ENCODE measurements at places on chromosomes 5 and 9. TPM values are rescaled to one million over a fixed set of nuclear protein-coding genes. Genes with fewer than 3 reads are reported as not detected.

GRCh38 chr5:1882337-1883119 is at the start of gene IRX4:
Gene IRX4 (minus strand): TSS chr5:1882925. CDS start chr5:1882647, 278 bp downstream.
- peak within 1 kb of the TSS; percentile 40 for H3K4me3 ChIP-seq
- H3K27ac ChIP-seq, result no peak within 1 kb of the TSS
- DNase-seq, result no peak
- H3K36me3 ChIP-seq, result no peaks in the 10 kb centered on the region
- H3K27me3 ChIP-seq, result peaks cover 74% of the 10 kb centered on the region

DNA sequence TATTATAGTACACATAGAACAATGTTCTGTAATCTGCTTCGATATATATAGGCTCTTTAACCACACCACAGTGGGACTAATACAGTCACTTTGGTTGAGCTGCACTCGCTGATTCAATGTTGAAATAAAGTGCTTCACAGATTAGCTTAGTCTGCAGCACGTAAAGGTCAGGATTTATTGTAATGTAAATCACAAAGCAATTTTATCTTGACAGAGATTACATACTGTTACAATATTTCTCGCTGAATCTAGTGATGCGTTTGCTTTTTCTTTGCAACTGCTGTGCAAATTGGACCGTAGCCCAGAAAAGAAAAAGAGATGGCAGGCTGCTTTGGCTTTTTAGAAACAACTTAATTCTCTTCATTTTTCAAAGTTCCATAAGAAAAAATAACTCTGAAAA is 52.9 kb downstream of the CETN3 start:
- no peaks in the 10 kb centered on the region for H3K36me3 ChIP-seq
- no peak overlapping the region for H3K27ac ChIP-seq
- H3K4me3 ChIP-seq, result no peak overlapping the region

- no peak for DNase-seq
- H3K4me3 ChIP-seq, result no peak overlapping the region
- H3K4me1 ChIP-seq, result peaks cover 38% of the 10 kb centered on the region
- no peaks in the 10 kb centered on the region for H3K36me3 ChIP-seq
- peaks cover 4% of the 10 kb centered on the region for H3K27me3 ChIP-seq
- H3K27ac ChIP-seq, result no peak overlapping the region
These were observed 78.4 kb upstream of the PTGER4 start for GRCh38 chr5:40601198-40601868.

DNA sequence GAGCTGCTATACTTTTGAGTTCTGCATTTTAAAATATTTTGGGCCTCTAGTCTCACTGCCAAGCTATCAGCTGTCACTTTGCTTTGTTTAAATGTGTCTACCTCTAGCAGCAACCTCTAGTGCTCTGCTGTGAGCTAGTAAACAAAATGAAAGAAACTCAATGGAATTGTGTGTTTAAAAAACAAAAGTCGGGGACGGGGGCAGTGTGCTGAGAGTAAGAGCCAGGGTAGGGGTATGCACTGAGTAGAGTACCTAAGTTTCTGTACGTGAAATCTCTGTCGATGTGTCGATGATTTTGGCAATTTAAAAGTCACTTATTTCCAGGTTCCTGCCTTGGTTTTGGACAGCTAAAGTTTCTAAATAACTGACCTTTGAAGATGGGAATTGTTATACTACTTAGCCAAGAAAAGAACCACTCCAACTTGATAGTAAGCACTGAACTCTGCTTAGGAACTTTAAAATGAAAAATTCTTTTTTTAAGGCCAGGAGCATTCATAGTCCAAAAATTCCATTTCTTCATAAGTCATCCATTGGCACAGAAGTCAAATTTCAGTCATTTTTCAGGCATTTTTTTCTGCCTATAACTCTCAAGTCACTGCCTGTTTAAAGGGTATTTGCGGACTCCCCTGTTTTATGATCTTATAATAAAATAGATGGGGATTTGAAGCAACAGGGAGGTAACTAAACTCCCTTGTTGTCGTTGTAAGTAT is 111.5 kb downstream of the SAXO1 start:
- no peaks in the 10 kb centered on the region for H3K27me3 ChIP-seq
- no peaks in the 10 kb centered on the region for H3K36me3 ChIP-seq
- no peak overlapping the region for H3K4me3 ChIP-seq
- DNase-seq, result no peak
- no peak overlapping the region for H3K27ac ChIP-seq

OR1J2 gene
- total RNA-seq, result 0.23 TPM
